ENCODE measurements at places on chromosomes 1 and 21. TPM values are rescaled to one million over a fixed set of nuclear protein-coding genes. Genes with fewer than 3 reads are reported as not detected.

RNF187 gene
- 84.7 TPM for total RNA-seq

GJA5 gene
- not detected for total RNA-seq

MROH9 gene
- total RNA-seq = not detected

DCST1 gene
- 0.06 TPM for total RNA-seq

RHCE gene
- total RNA-seq = not detected

RNU11 gene
- total RNA-seq = not detected

FHAD1 gene
- total RNA-seq = 0.54 TPM

NBPF9 gene
- total RNA-seq = 15.0 TPM

NIT1 gene
- total RNA-seq = 31.8 TPM

CYP4X1 gene
- total RNA-seq = 0.05 TPM

CRNN gene
- total RNA-seq = not detected

SLAMF9 gene
- 0.43 TPM for total RNA-seq

S100A7A gene
- total RNA-seq = not detected

OR2L2 gene
- not detected for total RNA-seq

PIK3C2B gene
- 9.8 TPM for total RNA-seq

CBS gene
- 12.4 TPM for total RNA-seq

DNAJC16 gene
- total RNA-seq = 5.2 TPM

SAMSN1 gene
- not detected for total RNA-seq

MSTO1 gene
- total RNA-seq = 38.7 TPM

AMIGO1 gene
- 1.7 TPM for total RNA-seq

SLC35D1 gene
- total RNA-seq = 8.8 TPM

GPR157 gene
- 5.3 TPM for total RNA-seq

NID1 gene
- total RNA-seq = 7.5 TPM

OVAAL gene
- 0.46 TPM for total RNA-seq

VWA5B1 gene
- not detected for total RNA-seq

MCOLN3 gene
- 2.8 TPM for total RNA-seq

DAP3 gene
- total RNA-seq = 146 TPM

BEND5 gene
- total RNA-seq = not detected

GPA33 gene
- not detected for total RNA-seq

MAN1C1 gene
- 0.93 TPM for total RNA-seq

HEYL gene
- total RNA-seq = 4.0 TPM

PTPN7 gene
- total RNA-seq = not detected

RAB42 gene
- total RNA-seq = 3.1 TPM

NUAK2 gene
- 20.1 TPM for total RNA-seq

CELA3A gene
- total RNA-seq = not detected

LAMC1 gene
- 142 TPM for total RNA-seq

LENEP gene
- total RNA-seq = not detected

HMGN2 gene
- total RNA-seq = 322 TPM

AZIN2 gene
- 0.67 TPM for total RNA-seq

TRAF3IP3 gene
- not detected for total RNA-seq

RSPH1 gene
- 0.55 TPM for total RNA-seq

TRIM58 gene
- not detected for total RNA-seq

ERVH48-1 gene
- total RNA-seq = 0.04 TPM

KMO gene
- 1.1 TPM for total RNA-seq

STRIP1 gene
- total RNA-seq = 10.7 TPM

Measured in A549 treated with dexamethasone at 1 μM for 4 hours (cell line).